ENCODE measurements at places on chromosomes 6 and 20.

DNA sequence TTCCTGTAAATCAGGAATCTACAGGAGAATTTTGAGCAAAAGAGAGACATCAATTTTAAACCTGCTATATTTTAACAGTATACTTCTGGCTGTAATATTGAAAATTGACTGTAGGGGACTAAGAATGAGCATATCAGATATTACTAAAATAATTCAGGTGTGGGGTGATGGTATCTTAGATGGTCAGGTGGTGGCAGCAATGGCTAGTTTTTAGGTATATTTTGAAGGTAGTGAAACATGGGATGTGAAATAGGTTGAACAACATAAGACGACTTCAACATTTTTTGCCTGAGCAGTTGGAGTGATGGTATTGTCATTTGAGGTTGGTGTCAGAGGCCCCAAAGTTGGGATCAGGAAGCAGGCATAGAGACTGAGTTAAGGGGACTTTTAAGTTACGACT lies 32.1 kb downstream of the FAM83B start:
- no peak for DNase-seq

DNA sequence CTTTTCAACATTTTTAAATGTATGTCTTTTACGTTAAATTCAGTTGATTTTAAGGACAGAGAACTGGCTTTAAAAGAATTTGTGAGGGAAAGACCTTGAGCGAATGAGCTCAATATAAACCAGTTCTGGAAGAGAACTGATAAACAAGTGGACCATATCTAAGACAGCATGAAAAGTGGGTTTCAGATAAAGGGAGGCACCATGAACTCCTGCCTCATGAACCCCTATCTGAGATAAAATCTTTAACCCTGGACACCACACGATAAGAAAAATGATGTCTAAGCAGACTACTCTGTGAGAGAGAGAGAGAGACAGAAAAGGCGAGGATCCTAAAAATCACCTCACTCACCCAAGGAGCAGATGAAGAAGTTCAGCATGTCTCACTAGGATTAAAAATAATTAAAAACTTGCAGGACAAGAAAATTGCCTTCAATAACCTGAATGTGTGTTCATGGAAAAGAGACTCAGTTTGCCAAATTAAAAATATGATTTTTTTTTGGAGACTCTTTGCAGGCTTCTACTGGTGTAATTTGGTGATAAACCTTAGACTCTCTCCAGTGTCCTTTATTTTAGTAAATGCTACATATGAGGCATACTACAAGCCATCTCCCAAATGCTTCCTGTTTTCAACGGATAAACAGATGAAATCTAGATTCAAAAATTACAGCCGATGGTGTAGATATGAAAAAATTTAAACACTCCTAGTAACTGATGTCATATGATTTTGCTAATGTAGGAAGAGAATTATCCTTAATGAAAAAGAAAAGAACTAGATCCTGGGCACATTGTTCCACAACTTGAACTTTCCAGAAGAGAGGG lies 299.5 kb downstream of the ADGB start:
- DNase-seq, result no peak

GRCh38 chr6:104579310-104579863 lies 280.3 kb downstream of the HACE1 start:
- DNase-seq, result no peak

- no peak for DNase-seq
These were observed 102.9 kb upstream of the MARCKS start for GRCh38 chr6:113754291-113754690.

DNA sequence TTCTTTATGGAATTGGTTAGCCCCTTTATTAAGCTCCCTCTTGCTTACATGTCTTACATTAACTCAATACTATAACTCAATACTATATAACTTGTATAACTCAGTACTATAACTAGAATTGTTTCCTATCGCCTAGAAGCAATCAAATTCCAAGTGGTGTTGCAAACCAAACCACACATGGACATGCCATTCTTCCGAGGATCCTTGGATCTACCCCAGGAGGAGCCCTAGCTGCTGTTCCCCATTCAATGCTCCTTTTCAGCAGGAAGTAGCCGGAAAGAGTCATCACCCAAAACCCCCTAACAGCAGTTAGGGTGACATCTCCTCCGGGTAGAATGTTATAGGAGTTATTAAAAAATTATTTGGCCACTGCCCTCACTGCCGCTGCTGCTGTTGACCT lies 40.5 kb downstream of the PLN start:
- no peak for DNase-seq

- no peak for DNase-seq
These were observed 1.4 kb upstream of the SLC13A3 start for GRCh38 chr20:46652699-46653098.

- no peak for DNase-seq
These were observed 397.7 kb downstream of the RFPL4B start for GRCh38 chr6:112744827-112745226.

GRCh38 chr6:164344801-164345291 lies 930.3 kb downstream of the QKI start:
- DNase-seq, result no peak

DNA sequence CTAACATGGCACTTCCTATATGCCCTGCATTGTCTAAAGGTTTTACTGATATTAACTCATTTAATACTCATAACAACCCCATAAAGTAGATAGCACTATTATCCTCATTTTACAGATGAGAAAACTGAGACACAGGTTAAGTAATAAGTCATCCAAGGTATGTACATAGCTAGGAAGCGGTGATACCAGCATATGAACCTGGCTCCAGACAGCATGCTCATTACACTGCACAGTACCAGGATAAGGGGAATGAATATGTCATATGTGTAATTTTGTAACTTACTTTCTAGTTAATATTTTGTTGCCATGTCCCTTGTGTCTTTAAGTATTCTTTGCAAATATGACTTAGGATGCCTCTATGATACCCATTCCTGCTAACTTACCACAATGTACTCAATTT lies 53.2 kb upstream of the PBOV1 start:
- DNase-seq, result no peak

DNA sequence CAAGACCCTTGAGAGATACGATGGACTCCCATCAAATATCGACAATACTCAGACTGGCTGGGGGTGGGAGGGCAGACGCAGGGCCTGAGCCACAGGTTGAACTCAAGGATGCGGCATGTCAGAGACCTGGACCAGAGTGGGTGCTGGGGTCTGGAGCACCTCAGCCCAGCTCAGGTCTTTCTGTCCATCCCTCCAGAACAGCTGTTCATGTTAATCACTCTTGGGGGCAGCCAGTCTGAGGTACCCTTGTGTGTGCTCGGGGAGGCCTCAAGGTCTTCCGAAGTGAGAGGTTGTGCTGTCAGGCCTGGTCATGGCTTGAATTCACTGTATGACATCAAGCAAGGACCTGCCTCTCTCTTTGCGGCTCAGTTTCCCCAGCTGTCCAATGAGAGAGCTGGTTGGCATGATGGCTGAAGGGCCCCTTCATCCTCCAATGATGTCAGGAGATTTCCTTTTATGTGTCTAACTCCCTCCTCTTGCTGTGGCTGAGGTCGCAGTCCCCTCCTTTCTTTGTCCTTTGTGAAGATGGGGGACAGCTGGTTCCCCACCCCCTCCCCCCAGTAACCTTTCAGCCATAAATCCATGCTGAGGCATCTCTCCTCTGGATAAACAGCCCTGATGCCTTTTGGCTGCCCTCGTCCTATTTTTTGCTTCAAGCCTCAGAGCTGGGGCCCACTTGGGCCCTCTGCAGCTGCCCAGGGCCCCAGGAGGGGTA lies 15.3 kb downstream of the MYH7B start:
- DNase-seq, result no peak

DNA sequence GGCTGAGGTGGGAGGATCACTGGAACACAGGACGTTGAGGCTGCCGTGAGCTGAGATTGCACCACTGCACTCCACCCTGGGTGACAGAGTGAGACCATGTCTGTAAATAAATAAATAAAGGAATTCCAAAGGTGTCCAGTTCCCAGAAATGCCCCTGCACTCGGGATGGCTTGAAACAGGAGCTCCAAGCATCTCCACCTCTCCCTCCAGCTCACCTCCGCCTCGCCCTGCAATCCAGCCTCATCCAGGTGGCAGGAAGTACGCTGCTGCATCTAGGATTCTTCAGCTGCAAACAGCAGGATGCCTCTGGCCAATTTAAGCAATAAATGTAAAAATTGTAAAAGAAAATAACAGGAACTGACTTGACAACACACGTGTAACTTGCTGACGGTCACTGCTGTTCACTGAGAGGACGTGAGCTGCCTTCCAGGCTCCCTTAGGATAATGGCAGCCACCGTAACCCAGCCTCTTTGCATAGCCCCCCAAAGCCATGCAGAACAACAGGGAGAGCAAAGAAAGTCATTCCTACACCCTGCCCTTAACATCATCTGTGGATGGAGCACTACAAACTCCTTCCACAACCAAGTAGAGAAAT lies 11.4 kb upstream of the GRM4 start:
- DNase-seq, result peak; percentile 29

DNA sequence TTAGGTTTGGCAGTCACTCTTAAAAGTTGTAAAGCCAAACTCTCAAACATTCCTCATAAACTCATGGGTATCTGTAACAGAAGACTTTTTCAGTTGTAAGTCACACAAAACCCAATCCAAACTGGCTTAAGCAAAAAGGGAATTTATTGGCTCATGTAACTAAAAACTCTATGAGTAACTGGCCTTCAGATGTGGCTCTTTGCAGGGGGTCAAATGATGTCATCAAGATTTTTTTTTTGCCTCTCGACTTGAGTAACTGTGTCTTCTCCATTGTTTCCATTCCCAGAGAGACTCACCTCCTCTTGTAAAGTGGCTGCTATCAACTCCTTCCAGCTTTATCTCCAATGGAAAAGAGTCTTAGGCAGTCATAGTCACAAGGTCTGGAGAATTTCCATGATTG lies 645.0 kb downstream of the DHX35 start:
- DNase-seq, result no peak

GRCh38 chr20:63931735-63932134 lies 24.5 kb downstream of the UCKL1 start:
- no peak for DNase-seq

DNA sequence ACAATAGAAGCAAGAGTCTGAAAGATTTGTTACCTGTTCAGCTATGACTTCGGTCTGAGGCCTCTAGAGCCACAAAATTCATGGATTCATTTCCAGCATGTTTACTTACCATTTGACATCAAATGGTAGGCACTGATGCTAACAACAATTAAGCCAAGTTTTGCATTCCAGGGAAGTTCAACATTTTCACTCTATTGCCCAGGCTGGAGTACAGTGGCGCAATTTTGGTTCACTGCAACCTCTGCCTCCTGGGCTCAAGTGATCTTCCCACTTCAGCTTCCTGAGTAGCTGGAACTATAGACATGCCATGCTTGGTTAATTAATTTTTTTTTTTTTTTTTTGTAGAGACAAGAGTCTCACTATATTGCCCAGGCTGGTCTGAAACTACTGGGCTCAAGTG lies 114.1 kb upstream of the SGK1 start:
- DNase-seq, result no peak

GRCh38 chr6:93337014-93337413 lies 82.3 kb downstream of the EPHA7 start:
- no peak for DNase-seq
